ENCODE measurements at places on chromosomes 2 and 18.

DNA sequence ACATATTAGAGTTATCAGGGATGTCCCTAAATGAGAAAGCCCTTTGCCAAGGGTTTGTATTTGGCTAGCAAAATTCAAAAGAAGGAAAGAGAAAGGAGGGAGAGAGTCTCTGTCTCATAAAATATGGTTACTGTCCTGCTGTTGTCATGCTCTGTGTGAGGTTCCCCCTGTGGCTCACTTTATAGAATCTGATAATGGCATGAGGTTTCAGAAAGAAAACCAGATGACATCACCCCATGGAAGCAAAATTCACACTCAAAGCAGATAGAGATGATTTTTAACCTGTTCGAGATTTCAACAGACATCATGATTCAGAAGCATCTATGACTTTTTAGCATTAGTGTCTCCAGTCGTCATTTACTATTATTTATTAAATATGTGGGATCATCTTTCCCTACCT, 165.0 kb upstream of the SESTD1 start:
- no peak for DNase-seq

GRCh38 chr2:210493528-210493927, 17.0 kb upstream of the LANCL1 start:
- no peak for DNase-seq

- no peak for DNase-seq
These were observed 23.2 kb upstream of the ACVR1 start for GRCh38 chr2:157899125-157899839.

- no peak for DNase-seq
These were observed 151.7 kb upstream of the NOSTRIN start for GRCh38 chr2:168650781-168651180.

DNA sequence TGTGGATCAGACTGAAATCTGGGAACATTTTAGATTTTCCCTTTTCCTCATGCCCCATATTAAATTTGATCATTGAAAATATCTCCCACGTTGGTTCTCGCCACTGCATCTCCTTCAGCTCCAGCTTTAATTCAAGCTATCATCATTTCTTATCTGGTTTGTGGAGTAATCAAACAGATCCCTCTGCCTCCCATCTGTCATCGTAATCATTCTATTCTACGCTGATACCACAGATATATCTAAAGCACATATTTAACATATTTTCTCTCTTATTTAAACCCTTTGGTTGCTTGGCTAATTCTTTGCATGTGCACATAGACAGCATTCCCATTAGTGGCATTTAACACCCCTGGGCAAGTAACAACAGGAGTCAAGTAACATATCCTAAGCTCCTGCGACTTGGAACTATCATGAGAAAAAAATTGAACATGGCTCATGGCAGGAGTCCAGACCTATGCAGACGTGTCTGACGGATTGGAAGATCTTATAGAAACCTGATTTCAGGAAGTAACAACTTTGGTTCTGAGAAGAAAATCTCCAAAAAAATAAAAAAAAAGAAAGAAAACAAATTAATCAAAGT, 158.8 kb upstream of the KYNU start:
- no peak for DNase-seq

DNA sequence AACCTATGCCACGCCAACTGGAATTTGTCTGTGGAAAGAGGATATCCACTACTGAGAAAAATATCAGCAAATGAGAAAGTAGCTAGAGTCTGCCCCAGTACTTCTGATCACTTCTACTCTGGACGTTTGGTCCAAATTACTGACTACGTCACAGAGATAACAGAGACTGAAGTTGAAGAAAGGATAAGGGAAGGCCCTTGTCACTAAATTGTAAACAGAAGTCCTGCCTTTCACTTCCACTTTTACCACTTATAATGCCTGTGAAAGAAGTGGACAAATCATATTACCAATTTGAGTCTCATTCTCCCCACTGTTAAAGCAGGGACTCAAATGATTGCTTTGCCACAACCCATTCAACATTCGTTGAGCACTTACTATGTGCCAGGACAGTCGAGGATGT, 173.9 kb upstream of the ERBB4 start:
- DNase-seq, result no peak

DNA sequence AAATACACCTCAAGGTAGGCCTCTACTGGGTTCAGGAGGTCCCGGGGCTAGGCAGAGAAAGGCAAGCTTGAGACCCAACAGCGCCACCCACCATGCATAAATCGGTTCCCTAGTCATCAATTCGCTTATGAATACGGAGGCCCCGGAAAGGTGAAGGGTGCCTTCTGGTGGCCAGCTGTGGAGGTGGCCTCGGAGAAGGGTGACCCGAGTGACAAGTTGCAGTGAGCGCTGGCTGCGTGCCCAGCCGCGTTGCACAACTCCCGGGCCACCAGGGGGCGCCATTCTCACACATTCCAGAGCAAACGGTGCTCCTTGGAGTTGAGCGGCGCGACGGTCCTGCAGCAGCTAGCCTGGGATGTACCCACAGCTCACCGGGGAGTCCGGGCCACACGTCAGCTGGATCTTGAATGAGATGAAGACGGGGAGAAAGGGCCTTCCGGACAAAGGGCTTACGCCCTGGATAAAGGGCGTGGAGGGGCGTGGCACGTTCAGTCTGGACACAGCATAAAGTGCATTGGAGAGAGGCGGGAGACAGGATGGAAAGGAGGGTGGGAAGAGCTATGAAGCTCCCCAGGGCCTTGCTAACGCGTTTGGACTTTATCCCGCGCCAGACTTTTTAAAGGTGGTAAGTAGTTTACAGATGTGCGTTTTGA, 20.4 kb downstream of the TMSB10 start:
- DNase-seq, result peak; percentile 92

GRCh38 chr2:5975401-5975800, 283.2 kb downstream of the SOX11 start:
- DNase-seq, result no peak

DNA sequence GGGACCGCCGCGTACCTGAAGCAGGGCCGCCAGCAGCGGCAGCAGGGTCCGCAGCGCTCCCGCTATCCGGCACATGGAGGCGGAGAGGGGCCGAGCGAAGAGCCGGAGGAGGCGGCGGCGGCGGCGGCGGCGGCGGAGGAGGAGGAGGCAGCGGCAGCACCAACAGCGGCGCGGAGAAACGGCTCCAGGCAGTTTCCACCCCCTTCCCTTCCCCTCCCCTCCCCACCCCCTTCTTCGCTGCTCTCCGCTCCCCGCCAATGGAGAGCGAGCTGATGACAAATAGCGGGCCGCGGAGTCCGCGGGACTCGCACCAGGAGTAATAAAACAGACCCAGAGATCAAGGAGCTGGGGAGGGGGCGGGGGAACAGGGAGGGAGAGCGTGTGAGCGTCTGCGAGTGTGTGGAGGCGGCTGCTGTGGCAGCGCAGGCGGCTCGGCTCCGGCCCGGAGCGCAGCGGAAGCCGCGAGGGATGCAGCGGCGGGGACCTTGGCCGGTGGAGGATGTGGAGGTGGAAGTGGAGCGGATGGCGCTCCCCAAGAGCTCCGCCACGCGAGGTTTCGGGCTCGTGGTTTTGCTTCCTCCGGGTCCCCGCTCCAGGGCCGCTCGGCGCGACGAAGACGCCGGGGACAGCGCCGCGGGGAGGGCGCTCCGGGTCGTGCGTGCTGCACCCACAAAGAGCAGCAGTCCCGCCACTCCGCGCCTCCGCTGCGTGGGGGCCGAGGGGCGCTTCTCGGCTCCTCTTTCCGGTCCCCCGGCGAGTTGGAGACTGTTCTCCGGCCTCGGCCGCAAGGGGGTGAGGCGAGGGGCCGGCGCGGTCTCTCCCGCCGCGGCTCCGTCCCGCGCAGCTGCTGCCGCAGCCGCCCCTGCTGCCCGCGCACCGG, at the start of gene CDH2:
CDH2 (minus strand) TSS at position 183 of the 880 bp plus-strand sequence; CDS start at position 75, 108 bp downstream.
- no peak for DNase-seq

DNA sequence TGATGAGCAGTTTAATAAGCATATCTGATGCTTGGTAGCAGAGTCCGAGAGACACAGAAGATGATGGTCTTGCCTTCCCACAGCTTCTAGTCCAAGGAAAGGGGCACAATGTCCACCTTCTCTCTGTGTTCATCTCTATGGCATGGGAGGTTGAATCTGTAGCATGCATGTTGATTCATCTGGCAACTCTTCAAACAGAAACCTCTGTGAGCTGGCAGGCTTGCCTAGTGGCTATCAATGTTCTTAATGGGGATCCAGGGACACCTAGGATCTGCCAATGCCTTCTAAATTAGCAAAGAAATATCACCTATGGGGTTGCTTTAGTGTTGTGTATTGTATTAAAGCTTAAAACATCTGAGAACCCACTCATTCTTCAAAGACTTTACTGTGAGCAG, 170.8 kb downstream of the INO80D start:
- DNase-seq, result no peak

DNA sequence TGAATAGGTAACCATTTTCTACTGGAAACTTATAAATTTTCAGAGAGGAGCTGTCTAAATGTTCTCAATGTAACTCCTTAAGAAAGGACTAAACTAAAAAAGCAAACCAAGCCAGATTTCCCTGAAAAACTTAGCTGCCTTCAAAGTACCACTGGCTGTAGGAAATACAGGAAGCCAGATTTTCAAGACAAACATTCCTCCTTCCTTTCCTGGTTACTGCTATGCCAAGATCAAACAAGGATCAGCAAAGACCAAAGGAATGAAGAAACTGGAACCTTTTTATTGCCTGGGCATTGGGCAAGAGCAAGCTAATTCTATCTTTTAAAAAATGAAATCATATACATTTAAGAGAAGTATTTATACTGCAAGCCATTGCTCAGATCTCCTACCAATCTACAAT, 212.7 kb downstream of the DYM start:
- no peak for DNase-seq

GRCh38 chr2:71646028-71646427, 192.7 kb downstream of the DYSF start:
- no peak for DNase-seq

DNA sequence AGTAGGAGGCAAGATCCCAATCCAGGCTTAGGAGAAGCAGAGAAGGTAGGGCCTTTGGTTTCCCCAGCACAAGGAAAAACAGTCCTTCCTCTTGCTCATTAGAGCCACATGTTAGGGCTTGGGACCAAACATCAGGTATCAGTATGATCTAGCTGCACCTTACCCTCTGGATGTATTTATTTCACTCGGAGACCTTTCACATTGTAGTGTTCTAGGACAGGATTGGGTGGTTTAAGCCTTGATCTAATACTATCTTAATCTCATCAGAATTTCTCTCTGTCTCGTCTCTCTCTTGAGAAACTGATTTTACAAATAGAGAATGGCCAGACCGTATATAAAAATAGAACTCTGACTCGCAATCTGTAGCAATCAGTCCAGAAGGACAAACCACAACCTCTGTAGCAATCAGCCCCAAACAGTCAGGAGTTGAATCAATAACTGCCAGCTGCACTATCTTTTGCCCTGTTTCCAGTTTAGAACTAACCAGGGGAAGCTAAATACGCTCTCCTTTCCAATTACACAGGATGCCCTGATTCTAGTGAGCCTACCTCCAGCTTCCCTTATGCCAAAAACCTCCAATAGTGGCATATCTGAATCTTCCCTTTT, 207.1 kb downstream of the TDRD15 start:
- no peak for DNase-seq

- no peak for DNase-seq
These were observed 354.8 kb upstream of the CNTNAP5 start for GRCh38 chr2:123670286-123670685.

GRCh38 chr2:239201884-239202283, 198.9 kb downstream of the HDAC4 start:
- DNase-seq, result no peak

GRCh38 chr2:175399326-175399725, 217.8 kb upstream of the ATP5MC3 start:
- no peak for DNase-seq

DNA sequence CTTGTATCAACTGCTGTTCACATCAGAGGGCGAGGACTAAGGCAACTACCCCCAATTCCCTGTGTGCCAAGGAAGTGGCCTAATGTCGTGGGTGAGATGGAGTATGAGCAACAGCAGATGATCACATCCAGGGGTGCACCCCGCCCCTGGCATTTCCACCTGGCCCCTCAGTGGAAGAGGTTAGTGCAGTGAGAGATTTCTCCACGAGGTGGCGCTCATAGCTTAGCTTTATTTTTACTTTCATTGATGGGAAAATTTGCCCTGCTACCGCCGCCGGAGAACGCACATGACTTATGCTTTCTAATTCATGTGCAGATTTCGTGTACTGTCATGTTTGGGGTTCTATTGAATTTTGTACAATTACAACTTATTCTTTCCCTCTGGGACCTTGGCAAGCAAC, 470.6 kb upstream of the MEX3C start:
- no peak for DNase-seq

GRCh38 chr2:211745295-211746097, 793.1 kb downstream of the ERBB4 start:
- DNase-seq, result no peak

GRCh38 chr18:9182852-9183399, 46.3 kb downstream of the ANKRD12 start:
- DNase-seq, result no peak

DNA sequence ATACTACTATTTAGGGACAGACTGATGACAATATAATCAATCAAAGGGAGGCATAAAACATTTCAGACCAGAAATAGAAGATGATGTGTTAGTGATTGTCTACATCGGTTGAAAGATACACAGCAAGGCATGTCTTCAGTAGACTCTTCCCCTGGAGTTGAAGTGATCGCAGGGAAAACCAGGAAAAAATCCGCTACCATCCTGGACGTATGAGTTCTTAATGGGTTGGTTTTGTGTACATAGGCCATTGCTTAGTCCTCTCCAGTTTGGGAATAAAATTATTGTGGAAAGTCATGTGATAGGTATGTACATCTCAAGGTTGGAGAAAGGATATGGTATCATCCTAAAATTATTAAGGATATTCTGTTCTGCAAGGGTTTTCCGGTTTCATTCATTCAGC, 4.3 kb downstream of the APCDD1 start:
- no peak for DNase-seq

DNA sequence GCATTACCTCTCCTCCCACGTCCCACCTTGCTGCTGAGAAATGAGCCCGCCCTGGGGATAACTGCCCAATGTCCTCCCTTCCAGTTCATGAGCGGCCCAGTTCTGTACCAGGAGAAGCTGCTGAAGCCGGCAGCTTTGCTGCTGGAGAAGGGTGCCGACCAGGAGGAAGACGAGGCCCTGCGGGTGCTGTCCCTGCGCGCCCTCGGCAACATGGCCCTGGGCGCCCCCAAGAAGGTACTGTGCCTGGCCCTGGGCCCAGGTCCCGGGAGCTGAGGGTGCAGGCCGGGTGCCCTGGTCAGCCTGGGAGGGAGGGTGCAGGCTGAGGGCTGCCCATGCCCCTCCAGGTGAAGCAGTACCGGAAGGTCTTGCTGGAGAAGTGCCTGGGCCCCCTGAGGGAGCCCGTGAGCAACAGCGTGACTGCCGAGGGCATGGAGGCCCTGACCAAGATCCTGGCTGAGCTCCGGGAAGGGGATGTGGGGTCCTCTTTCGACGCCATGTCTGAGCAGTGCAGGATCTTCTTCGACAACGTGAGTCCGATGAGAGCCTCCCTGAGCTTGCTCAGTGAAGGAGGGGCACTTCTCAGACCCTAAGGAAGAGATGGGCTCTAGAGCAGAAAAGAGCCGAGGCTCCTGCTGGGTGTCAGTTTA, 25.7 kb downstream of the HJURP start:
- DNase-seq, result no peak

DNA sequence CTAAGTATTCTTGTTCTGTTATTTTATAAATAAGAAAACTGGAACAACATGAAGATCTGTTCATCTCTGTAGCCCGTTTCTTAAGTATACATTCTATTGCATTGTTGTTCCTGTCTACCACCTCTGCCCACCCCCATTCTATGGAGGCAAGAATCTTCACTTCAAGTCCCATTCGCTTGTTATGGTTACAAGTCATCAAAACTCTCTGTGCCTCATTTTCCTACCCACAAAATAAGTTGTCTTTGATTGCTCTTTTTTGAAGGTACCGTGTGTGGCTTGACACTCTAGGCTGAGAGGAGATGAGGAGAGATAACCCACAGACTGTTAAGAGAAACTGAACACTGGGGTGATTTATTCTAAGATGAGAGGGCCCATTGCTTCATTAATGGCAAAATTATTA, 2.9 kb upstream of the EVA1A start:
- no peak for DNase-seq

Measured in GM12878 (cell line).